ENCODE measurements at places on chromosomes 1 and 21.

DNA sequence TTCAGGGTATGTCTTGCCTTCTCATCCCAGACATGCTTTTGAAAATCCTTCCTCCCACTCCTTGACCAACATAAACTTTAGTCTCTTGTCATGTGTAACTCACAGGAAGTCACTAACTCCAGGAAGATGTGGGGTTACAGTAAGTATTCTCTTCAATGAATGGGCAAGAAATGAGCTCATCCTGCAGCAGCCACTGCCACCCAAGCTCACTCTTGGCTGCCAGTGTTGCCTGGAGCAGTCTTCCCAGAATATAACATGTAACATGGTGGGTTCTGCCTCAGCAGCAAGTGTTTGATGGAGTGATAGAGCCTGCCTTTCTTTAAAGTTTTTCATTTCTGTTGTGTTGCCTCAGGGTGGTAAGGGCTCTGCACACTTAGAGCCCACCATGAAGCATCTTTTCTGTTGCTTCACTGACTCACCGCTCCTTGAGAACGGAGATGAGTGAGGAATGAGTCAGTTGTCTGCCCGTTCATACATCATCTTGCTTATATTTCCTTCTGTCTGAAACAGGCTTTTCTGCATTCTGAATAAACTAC, 187.0 kb downstream of the TPR start:
- peak; percentile 42 for DNase-seq

DNA sequence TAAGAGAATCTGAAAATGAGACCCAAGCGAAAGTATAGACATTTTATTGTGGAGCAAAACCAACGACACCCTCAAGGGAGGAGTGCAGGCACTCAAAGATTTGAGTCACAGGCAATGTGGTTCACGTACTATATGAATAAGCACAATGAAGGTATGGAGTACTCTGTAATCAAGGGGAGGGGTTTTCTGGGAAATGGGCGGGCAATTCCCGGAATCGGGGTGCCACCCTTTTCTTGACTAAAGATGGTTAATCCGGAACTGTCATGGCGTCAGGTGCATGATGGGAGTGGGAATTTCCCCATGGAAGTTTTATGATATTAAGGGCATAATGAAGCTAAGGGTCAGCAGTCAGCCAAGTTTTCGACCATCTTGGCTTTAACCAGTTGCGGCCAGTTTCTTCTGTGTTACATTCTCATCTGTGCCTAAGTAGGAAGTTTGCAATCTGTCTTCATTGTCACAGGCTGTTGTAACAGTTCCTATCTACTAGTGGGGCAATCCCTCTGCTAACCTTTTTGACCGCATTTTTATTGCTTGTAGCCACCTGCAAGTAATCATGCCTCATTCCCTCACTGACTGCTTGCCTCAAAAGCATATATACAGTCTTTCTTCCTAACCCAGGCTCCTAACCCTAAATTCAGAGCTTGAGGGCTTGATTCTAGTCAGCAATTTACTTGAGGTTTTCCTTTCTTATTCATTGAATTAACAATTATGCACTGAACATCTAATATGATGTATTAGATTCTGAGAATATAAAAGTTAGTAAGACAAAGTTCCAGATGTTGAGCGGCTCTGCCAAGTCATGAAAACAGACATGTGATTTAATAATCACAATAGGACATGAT, 775 bp upstream of the AIM2 start:
- DNase-seq = no peak

DNA sequence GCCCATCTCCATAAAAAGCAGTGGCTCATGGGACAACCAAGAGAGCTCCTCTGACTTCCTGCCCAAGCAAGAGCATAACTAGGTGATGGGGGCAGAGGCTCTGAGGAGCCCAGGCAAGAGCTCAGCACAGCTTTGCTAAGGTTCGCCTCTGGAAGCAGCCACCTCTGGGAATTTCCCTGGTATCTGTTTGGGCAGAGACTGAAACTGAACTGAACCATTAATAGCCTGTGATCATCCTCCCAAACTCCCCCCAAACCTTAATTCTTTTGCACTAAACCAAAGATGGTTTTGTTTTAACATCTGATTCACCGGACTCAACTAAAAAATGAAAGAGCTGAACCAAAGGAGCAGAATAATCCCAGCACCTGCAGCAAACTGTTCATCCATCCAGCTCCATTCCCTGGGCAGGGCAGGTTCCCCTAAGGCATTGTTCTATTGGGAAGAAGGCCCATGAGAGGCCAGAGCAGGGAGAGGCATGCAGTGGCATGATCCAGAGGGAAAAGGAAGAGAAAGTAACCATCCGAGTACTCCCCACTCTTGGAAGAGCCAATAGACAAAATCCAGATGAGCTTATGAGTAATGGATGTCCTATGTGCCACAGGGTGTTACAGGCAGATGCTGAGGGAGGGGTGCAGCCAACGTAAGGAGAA, 77.8 kb upstream of the KAZN start:
- no peak for DNase-seq

DNA sequence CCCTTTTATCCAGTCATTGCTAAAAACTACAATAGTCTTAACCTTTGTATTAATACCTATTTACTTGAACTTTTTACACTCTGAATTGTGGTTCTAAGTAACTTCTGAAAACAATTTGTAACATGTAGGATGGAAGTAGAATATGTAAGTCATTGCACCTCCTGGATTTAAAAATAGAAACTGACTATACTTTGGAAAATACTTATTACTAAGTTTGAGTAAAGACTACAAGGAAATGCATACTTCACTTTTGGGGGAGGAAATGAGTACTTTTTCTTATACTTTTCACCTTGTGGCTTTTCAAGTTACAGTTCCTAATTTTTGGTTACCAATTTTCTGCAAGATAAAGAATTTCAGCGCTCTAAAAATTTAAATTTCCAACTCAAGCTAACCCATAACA, 8.7 kb downstream of the RGS18 start:
- no peak for DNase-seq

DNA sequence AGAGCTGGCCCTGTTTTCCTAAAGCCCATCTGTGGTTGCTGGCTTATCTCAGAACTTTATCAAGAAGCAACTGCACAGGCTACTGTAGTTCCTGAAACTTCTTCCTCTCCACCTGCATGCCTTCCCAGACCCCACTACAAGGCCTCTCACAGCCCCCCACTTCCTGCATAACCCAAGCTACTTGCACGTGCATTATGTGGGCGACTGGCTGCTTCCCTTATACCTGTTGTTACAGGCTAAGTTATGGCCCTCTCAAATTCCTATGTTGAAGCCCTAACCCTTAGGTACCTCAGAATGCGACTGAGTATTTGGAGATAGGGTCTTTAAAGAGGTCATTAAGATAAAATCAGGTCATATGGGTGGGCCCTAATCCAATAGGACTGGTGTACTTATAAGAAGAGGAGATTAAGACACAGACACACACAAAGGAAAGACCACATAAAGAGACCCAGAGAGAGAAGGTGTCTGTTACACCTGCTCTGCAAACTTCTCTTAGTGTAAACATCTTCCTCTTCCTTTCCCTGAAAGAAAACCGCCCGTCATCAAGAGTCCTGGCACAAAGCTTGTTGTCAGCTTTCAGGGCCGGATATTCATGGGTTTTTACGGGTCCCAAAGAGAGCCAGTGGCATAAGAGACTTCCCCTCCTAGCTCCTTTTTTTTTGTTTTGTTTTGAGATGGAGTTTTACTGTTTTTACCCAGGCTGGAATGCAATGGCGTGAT, 5.1 kb downstream of the ZNF496 start:
- no peak for DNase-seq

- DNase-seq = no peak
Measured at GRCh38 chr21:42120101-42120902, 49.2 kb downstream of the UMODL1 start.

Measured in AG08396 (cell line).